ENCODE measurements at places on chromosomes 3 and 15.

GRCh38 chr3:193474446-193474845, 80.2 kb downstream of the ATP13A4 start:
- DNase-seq = no peak

GRCh38 chr3:51934991-51935885, 6.5 kb downstream of the RRP9 start:
- no peak for DNase-seq

GRCh38 chr3:31254483-31254882, 278.2 kb upstream of the STT3B start:
- DNase-seq = no peak

- DNase-seq = no peak
Measured at GRCh38 chr15:64665179-64665578, 110.2 kb downstream of the RBPMS2 start.

DNA sequence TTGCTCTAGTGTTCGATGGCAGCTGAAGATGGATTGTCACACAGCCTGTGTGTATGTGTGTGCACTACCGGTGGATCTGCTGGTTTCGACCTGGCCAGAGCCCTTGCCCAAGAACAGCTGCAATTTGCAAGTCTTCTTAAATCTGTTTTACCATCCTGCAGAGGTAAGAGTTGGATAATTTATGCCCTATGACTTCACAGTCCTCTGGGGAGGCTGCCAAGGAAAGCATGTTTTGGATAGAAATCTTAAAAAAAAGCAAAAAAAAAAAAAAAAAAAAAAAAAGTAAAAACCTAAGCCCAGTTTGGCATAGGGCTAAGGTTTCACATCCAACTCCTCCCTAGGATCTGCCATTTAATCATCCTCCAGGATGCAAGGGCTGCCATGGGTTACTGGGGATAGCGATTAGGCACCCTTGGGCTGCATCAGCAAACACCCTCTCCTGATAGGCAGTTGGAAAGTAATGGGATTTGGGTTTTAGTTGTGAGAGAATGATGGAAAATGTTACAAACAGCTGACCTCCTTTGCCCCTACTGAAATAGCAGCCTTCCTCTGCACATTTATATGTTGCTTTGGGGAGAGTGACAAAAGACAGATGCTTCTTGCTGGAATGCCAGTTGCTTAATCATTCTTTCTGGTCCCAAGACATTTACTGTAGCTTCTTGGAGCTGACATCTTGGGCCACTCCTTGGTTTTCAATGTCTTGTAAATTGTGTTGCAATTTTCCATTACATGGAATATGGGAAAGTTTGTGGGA, 35.4 kb downstream of the CD200R1L start:
- no peak for DNase-seq

GRCh38 chr3:149120051-149120972, 9.1 kb upstream of the HPS3 start:
- no peak for DNase-seq

DNA sequence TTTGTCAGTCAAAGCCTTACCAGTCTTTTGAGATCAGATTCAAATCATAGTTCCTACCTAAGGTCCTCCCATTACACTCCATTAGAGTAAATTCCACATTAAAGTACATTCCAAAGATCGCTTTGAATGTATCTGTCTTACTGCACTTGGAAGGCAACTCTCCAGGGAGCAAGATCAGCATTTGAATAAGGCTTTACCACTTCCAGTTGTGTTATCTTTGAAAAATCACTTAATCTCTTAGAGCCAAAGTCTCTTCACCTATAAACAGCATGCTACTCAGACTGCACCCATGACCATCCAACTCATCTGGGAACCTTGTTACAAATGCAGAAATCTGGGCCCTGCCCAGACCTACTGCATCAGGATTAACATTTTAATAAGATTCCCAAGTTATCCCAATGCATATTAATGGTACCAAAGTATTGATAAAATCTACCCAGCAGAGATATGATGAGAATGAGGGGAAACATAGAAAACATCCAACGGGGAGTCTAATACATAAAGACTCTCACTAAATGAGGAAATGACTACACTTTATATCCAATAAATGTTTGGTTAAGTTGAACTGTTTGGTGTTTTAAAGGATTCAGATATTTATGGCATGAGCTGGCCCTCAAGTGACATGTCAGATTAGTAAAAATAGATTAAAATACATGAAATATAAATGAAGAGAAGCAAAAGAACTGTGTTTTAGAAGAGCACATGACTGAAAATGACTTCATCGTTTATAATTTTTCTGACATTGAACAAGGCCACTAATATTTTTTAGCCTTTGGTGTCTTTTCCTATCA, 75.9 kb downstream of the TNIK start:
- no peak for DNase-seq

DNA sequence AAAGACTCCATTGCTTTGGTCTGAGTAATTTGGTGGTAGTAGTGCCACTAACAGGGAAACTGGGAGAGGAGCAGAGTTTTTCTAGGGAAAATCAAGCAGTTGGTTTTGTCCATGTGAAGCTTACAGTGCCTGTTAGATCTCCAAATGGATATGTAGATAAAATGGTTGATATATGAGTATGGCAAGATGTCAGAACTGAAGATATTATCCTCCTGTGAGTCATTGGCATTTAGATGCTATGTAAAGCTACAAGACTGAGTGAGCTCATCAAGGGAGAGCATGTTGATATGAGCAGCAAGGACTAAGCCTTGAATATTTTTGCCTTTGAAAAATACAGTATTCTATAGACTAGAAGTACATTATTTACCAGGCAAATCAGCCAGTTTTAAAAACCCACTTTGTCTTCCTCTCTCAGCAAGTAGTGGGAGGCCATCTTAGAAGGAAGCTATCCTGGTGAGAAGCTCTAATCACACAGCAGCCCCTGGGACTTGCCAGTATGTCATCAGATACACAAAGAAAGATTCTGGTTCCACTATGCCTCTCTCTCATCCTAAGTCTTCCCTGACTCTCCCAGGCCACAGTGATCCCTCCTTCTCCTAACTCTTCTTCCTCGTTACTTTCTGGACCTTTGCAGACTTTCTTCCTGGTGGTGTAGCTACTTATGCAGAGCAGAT, 77.4 kb upstream of the ANKRD28 start:
- DNase-seq = no peak

DNA sequence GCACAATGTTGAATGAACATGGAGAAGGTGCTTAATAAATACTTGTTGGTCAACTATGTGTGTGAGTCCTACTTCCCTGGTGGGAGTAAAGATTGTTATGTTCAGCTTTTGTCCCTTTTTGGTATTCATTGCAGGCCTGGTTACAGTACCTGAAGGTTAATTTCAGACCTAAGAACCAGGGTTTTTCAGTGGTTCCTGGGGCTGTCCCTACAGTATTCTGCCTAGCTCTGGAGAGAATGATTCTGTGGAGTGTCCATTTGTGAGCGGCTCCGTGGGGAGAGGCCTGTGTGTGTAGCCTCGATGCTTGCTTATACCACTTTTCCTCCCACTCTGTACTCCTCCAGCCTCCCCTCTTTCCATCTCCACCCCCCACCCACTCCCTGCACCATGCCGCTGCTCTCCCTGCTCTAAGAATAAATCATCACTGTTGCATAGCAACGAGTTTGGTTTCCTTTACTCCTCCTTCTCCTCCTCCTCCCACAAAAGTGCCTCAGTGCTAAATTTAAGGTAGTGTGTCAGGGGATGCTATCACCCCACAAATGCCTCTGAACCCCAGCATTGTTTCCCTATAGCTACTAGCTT, 150.6 kb upstream of the ROPN1 start:
- no peak for DNase-seq

- DNase-seq = no peak
Measured at GRCh38 chr3:49882166-49882565, 12.5 kb upstream of the CAMKV start.

GRCh38 chr3:49868862-49869466, 742 bp downstream of the CAMKV start:
- no peak for DNase-seq

DNA sequence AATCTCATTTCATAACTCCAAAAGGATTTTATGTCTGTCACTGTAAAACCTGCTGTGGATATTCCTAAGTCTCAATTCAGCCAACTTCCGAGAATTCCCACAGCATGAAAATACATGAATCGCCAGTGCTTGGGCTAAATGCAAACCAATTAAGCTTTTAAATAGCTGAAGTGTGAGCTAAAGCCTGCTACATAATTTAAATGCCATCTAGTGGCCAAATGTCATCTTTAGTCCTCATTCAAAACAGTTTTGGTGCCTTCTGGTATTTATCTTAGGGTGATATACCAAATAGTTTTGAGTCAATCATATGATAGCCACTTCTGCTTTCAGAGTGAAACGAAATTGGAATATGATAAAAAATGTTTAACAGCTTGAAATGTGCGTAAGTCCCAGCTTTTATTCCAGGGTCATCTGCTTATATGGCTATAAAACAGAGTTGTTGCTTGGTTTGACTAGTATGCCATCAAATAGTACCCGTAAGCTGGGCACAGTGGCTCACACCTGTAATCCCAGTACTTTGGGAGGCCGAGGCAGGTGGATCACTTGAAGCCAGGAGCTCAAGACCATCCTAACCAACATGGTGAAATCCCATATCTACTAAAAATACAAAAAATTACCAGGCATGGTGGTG, 41.8 kb upstream of the CCNL1 start:
- DNase-seq = no peak

DNA sequence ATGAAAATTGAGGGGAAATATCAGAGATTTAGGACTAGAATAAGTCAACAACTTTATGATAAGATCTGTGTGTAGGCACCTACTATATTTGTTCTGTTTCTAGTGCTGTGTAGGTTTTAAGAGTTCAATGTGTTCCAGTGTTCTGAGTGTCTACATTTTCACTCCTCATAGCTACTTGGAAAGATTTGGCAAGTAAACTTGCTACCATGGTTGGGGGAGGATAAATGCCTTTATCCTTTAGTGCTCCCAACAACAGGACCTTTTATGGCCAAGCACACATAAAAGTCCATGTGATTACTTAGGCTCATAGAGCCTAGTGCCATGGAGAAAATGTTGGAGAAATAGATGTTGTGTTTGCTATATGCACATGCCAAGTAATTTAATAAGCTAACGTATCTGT, 64.0 kb downstream of the LYSMD4 start:
- no peak for DNase-seq

DNA sequence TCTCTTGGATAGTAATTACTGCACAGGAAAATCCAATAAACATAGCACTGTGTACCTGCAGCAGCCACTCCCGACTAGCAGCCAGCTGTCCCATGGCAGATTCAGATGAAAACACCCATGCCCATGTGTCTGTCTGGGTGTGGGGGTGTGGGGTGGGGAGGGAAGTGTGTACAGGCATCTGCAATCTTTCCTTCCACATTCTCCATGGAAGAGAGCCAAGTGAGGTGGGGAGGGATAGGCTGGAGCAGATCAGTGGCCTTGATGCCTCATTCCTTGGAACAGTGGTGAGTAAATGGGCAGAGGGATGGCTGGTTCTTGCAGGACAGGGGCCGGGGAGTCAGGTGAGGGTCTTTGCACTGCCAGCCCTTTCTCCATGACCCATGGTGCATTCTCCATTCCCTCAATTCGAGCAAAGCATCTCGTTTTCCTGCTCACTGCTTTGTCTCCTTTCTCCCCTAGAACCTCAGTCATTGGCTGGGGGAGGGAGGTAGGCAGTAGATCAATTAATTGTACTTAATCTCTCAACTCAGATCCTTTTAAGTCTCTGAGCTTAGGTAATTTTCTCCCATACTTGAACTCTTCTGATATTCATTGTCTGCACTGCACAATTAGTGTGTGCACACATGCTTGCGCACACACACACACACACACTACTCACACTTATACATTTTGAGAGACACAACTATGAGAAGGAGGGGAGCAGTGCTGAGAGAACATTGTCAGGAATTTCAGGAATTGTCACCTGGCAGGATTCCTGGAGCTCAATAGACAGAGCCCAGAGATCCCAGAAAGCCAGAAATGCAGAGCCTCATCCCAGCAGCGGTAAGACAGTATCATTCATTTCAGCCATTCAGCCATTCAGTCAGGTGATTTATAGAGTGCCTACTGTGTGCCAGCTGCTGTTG, 31.9 kb downstream of the PDIA5 start:
- DNase-seq = no peak

DNA sequence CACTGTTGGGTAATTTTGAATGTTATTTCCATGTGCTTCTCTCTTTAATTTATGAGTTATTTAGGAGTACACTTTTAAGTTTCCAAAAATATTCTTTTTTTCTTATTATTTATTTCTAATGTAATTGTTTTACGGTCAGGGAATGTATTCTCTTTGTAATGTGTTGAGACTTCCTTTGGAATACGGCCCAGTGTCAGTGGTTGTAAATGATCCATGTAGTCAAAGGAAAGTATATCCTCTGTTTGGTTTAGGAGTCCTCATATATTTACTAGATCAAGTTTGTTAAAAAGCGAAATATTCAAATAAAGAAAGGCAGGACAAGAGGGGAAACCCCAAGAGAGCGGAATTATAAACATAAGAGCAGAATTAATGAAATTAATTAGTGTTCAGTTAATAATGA, 49.0 kb upstream of the ADGRG7 start:
- DNase-seq = no peak

GRCh38 chr15:26391567-26392194, 381.2 kb downstream of the GABRB3 start:
- DNase-seq = no peak

DNA sequence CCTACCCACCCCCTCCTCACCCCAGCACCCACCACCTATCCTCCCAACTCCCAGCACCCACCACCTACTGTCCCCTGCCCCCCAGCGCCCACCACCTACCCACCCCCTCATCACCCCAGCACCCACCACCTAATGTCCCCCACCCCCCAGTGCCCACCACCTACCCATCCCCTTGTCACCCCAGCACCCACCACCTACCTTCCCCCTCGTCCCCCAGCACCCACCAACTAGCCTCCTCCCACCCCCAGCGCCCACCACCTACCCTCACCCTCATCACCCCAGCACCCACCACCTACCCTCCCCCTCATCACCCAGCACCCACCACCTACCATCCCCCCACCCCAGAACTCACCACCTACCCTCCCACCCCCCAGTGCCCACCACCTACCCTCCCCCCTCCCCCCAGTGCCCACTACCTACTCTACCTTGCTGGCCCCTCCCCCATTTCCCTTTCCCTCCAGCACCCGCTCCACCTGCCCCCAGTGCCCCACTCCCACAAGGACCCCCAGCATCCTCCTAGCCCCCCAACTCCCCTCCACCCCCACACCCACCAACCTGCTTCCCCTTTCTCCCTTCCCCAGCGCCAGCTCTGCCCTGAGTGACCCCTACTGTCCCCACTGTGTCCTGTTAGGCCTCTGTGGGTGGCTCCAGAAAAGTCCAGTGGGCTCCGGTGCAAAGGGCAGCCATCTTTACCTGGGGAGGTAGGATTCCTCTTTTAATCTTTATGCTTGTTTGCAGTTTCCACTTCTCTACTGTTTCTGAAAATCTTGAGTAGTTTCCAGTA, 1.2 kb downstream of the UROC1 start:
- no peak for DNase-seq
